ENCODE measurements at places on chromosomes 6 and 20. TPM values are rescaled to one million over a fixed set of nuclear protein-coding genes. Genes with fewer than 3 reads are reported as not detected.

DNA sequence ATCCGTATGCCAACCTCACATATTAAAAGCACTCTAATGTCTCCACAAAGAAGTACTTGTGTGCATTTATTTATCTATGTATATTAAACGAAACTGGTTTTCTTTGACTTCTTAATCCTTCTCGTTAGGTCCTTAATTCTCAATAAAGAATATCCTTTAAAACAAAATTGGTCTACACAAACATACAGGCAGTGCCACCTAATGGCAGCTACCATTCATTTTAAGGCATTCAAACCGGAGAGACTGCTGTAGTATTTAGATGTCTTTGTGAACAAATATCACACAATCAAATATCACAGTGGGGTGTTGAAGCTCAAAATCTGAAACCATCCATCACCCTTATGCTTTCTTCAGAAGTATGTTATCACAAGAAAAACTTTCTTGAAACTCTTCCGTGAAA is 96.6 kb upstream of the IRAK1BP1 start:
- DNase-seq, result no peak

DNA sequence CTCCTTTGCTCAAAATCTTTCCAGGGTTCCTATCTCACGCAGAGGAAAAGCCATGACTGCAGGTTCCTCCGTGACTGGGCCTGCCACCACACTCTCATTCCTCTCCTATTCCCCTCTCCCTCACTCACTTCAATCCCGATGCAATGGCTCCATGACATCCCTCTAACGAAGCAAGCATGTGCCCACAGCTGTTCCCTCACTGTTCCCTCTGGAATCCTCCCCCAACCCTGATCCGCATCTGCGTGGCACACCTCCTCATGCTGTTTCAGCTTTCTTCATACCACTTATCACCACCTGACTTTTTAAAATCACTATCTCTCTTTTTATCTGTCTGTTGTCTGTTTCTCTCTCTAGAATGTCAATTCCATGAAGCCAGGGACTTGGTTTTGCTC is 25.5 kb downstream of the ANGPT4 start:
- DNase-seq, result no peak

DNA sequence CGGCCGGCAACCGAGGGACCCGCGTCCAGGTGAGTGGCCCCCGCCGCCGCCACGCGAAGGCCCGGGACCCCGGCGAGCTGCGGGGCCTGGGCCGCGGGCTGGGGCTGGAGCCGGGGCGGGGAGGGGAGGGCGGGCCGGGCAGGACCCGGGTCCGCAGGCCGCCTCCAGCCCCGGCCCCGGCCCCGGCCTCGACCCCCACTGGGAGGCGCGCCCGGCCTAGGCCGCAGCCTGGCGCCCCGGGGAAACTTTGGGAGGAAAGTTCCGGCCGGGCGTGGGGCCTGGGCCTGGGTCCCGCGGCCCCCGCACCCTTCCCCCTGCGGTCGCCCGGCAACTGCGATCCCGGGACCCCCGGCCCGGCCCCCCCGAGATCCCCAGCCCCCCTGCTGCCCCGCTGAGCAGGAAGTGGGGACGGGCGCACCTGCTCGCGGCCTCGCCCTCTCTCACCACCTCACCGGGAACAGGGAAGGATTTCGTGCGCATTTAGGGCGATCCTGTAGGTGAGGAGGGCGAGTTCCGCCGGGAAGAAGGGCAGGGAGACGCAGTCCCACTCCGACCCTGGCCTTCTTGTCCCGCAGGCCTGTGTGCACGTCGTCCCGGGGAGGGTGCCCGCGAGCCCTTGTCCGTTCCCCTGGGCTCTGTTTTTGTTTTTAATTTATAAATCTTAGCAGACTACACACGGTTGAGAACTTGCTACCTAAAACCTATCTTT is 402 bp downstream of the OSBPL2 start:
- DNase-seq, result no peak

GRCh38 chr6:32415521-32416019 is 8.6 kb upstream of the BTNL2 start:
- DNase-seq, result peak; percentile 71

DNA sequence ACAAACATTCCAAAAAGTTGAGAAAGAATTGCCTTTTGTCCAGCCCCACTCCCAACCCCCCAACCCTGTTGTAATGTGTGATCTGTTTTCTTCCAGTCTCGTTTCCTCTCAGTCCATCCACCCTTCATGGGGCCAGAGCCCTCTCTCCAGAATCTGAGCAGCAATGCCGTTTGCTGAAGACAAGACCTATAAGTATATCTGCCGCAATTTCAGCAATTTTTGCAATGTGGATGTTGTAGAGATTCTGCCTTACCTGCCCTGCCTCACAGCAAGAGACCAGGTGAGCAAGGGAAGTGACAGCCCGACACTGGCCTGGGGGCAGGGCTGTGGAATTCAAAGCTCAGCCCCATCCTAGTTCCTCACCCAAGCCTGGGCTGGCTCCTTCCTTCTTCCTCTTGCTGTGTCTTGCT is 7.8 kb downstream of the MAVS start:
- DNase-seq, result no peak

GRCh38 chr20:19774135-19774933 is 16.3 kb downstream of the RIN2 start:
- no peak for DNase-seq

DNA sequence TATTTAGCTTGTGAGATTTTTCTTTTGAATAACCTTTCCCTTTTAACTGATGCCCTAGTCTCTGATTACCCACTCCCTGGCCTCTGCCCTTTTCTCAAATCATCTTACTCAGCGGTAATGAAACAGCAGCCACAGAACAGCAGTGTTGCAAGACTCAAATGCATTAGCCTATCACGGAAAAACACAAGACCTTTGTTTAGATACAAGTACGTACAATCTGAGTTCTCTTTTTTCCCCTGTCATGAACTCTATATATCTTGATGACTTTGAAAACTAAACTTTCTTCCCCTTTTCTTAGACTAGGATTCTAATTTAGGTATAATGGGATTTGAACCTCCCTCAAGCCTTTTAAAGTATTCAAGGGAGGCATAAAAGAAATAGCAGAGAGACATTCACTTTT is 1034.9 kb downstream of the EYS start:
- DNase-seq, result no peak

DNA sequence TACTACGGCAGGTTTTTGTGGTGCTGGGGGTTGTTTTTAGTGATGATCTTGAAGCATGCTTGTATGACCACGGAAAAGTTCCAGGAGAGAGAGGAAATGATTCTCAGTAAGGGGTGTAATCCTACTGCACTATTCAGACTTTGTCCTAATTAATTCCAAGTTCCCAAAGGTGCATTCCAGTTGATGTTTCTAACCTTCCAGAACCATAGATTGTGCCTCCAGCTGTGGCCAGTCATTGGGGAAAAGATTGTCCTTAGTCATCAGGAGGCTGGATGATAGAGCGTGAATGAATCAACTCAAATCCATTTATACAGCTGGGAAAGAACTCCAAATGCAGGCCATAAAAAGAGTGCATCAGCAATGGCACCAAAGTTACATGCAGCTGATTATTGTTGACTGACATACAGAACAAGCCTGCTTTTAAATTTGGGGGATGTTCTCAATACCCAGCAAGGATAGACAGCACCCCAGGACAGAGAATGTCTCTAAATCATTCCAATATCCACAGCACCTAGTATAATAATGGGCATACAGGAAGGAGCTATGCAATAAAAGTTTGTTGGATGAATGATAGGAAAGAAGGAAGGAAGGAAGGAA is 27.8 kb upstream of the PKHD1 start:
- DNase-seq, result peak; percentile 50

GRCh38 chr20:48284837-48285236 is 499.6 kb upstream of the SULF2 start:
- DNase-seq, result no peak

DNA sequence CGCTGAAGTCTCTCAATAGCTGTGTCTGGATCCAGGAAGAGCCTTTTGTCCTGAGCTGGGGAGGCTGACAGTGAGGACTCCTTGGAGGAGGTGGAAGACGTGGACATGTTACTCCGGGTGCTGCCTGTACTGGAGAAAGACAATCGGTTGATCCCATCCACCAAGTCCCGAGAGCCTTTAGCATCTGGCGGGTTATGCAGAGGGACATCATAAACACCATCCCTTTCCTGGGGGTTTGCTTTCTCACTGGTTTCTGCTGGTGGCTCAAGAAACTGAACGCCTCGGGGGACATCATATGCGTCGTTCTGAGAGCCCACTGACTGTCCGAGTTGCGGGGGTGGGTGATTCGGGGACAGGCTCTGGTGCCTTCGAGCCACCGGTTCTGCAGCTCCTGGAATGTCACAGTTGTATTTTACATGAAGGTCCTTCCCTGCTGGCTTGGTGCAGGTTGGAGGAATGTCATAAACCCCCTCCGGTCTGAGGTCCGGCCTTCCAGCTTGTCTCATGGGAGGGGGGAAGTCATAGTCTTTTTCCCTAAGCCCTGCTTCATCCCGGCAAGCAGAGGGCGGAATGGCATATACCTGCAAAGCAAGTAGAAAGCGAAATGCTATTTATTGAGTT is 41.7 kb downstream of the NEDD9 start:
- no peak for DNase-seq

SLC26A8 gene
- total RNA-seq, result not detected

VWA7 gene
- total RNA-seq, result not detected

SSTR4 gene
- not detected for total RNA-seq

WFDC10B gene
- not detected for total RNA-seq

SOBP gene
- 0.42 TPM for total RNA-seq

SIRPD gene
- total RNA-seq, result not detected

UQCC2 gene
- total RNA-seq, result 73.0 TPM
